Thoracic aorta (tissue), 2 donors: ENCODE measurements at places on chromosomes 3 and 15. TPM values are rescaled to one million over a fixed set of nuclear protein-coding genes. Genes with fewer than 3 reads are reported as not detected.

The QTRT2 gene
- total RNA-seq, result 48.5 TPM

DNA sequence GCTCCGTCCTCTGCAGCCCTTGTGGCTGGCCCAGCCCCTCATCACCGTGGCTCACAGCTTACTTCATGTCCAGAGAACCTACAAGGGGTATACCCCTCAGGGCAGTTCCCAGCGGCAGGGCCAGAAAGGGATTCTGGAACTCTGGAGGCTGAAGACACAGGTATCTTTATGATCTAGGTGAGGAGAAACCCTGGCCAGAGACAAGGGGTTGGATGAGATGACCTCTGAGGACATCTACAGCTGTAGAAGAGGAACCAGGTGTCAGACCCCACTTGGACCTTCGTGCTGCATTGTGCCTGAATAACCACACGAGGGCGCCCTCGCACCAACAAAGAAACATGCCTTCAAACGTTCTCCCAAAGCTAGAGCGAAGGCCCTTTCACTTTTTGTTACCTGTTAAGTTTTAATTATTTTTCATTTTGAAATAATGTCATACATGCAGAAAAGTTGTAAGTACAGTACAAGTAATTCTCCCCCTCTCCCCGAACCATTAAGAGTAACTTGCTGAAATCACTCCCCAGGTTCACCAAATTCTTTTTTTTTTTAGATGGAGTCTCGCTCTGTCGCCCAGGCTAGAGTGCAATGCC is 118.7 kb upstream of the SMAD3 start:
- no peak overlapping the region for H3K27ac ChIP-seq
- H3K36me3 ChIP-seq, result no peaks in the 10 kb centered on the region
- DNase-seq, result no peak
- no peak overlapping the region for H3K4me3 ChIP-seq
- H3K27me3 ChIP-seq, result no peaks in the 10 kb centered on the region

DNA sequence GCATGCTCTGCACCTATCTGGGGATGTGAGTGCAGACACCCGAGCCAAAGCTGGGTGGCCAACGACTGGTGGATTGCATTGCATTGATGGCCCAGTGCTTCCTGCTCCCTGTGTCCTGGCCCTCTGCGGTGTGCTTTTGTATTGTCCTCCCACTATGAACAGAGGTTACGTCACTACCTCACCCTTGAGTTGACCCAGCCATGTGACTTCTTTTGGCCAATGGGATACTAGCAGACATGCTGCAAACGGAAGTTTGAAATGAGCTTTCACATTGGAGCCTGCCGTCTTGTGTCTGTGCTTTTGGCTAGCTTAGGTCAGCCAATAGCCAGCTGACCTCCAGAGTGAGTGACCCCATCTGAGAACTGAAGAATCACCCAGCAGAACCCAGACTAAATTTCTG is 15.3 kb upstream of the TBC1D21 start:
- H3K4me1 ChIP-seq, result no peaks in the 10 kb centered on the region
- DNase-seq, result no peak
- H3K4me3 ChIP-seq, result no peak overlapping the region
- H3K36me3 ChIP-seq, result no peaks in the 10 kb centered on the region
- H3K27me3 ChIP-seq, result no peaks in the 10 kb centered on the region
- no peak overlapping the region for H3K27ac ChIP-seq

- no peak overlapping the region for H3K27ac ChIP-seq
- DNase-seq, result no peak
- H3K4me1 ChIP-seq, result no peaks in the 10 kb centered on the region
- H3K4me3 ChIP-seq, result no peak overlapping the region
- no peaks in the 10 kb centered on the region for H3K36me3 ChIP-seq
These were observed 79.3 kb upstream of the LMOD3 start for GRCh38 chr3:69201658-69202057.

- peaks cover 22% of the 10 kb centered on the region for H3K4me1 ChIP-seq
- no peaks in the 10 kb centered on the region for H3K36me3 ChIP-seq
- no peak for DNase-seq
- H3K27me3 ChIP-seq, result no peaks in the 10 kb centered on the region
These were observed 654 bp downstream of the RUBCN start for GRCh38 chr3:197736010-197736490.

DNA sequence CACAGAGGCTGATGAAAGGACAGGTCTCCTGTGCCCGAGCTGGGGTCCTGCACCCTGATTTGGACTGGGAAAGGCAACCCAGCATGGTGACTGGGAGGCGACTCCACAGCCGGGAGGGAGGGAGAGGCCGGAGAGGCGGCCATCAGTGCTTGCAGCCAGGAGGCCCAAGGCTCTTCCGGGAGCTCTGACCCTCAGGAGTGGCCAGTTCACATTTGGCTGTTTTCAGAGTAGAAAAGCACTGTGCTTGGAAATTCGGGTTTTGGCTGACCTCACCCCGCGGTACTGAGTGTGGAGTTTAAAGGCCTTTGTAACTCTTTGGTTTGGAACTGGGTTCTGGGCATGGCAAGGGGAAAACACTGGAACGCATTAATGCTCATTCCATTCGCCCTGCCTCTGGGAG is 31.9 kb downstream of the SMAD6 start:
- peak overlapping the region; percentile 19 for H3K4me3 ChIP-seq
- no peaks in the 10 kb centered on the region for H3K36me3 ChIP-seq
- peak overlapping the region; percentile 84 for H3K27ac ChIP-seq
- H3K27me3 ChIP-seq, result no peaks in the 10 kb centered on the region
- DNase-seq, result no peak
- H3K4me1 ChIP-seq, result peaks cover 34% of the 10 kb centered on the region

DNA sequence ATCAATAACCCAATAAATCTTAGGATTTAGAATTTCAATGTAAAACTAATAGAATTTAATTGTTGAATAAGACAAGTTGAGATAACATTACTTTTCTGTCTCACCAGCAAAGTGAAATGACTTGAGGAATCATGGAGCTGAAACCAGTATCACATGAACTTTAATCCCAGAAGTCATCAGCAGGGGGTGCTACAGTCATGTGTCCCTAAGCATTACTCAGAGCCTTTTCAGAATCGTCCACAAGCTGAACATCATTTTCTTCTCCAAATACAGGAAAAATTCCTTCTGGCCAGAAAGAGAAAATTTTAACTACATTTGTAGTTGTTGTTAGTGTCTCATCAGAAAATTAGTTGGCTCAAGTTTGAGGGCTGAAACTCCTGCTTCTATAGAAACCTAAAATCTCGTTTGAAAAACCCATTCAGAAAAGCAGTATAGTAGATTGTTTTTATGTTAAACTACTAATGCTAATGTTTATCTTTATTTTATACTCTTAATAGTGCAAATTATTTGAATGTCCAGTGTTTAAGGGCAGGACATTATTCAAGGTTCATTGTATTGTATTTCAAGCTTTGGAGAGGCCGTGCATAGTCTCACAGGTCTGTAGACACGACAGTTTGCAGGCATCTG is 384.1 kb downstream of the PLOD2 start:
- H3K4me1 ChIP-seq, result no peaks in the 10 kb centered on the region
- no peaks in the 10 kb centered on the region for H3K36me3 ChIP-seq
- H3K27ac ChIP-seq, result no peak overlapping the region
- H3K4me3 ChIP-seq, result no peak overlapping the region
- no peaks in the 10 kb centered on the region for H3K27me3 ChIP-seq
- no peak for DNase-seq
